ENCODE measurements at places on chromosomes 6 and 20.

DNA sequence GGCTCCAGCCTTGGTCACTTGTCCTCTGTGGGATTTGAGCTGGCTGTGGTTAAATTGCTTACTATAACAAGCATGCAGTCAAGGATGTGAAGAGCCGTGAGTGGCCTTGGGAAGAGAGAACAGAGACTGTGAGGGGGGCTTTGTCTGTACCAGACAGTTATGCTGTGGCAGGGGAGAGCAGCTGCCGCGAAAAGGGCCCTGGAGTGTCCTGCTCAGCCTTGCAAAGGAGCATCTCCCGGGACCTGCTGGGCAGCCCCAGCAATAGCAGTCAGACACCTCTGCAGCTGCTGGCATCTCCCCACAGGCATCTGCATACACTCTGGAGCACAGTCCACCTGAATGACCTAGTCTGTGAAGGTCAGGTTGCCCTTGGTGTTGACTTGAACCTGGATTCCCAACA is 6.3 kb downstream of the EBF4 start:
- no peak for DNase-seq

DNA sequence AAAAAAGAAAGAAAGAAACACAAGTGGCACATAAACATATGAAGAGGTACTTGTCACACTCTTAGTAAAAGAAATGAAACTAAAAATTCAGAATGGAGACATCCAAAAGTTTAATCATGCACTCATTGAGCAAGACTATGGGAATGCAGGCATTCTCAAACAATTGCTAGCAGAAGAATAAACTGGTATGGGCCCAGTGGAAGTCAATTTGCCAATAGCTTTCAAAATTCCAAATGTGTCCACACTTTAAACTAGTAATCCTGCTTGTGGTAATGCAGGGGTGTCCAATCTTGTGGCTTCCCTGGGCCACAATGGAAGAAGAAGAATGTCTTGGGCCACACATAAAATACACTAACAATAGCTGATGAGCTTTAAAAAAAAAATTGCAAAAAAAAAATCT is 97.4 kb downstream of the EPB41L2 start:
- DNase-seq: no peak

DNA sequence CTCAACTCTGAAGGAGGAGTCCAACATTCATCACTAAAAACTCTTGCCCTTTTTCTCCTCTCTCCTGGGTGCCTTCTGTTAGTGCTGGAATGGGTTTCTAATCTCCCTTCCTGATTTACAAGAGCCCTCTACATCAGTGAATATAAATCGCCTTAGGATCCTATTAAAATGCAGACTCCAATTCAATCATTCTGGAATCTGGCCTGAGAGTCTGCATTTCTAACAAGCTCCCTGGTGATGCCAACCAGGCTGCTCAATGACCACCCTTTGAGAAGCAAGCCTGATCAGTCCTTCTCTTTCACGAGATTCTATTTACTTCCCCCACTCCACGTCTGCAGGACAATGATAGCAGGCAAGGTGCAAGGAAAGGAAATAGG is 72.8 kb upstream of the E2F3 start:
- DNase-seq: no peak

DNA sequence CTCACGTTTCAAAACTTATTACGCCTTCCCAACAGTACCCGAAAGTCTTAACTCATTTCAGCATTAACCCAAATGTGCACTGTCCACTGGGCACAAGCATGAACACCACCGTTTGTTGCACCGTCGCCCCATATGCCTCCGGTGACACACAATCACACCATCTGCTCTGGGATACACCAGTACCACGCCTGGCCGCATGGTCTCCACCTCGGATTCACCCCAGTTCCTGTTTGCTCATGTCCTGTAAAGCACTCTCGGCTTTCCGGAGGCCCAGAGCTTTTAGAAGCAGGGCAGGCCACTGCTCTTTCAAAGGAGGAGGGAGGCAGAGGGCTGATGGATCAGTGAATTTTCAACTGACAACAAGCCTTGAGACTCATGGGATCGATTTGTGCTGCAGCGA is 1570.0 kb upstream of the DEFB115 start:
- DNase-seq: no peak

DNA sequence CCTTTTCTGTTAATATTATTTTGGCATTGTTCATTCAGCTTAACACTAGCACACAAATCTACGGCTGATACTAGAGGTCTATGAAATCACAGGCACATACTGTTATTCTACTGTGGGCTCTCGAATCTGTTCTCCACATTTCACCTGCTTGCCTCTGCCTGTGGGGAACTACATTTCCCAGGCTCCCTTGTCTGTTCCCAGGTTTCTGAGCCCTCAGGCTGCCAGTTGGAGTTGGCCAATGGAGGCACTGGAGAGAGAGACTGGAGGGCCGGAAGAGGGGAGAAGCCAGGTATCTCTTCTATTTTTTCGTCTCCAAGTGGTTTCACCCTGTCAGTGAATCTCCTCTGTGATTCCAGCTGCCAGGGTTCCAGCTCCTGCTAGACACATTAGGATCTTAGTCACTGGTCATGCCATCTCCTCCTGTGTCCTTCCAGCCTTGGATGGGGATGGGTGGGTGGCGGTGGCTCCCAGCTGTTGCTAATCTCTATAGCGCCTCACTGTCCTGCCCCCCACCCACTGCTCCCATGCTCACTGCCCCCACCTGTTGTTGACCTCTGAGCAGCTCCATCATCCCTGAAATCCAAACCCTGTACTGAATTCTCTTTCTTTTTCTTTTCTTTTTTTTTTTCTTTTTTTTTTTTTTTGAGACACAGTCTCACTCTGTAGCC is 188.2 kb downstream of the LRFN2 start:
- no peak for DNase-seq

- no peak for DNase-seq
These were observed 59.9 kb downstream of the CNBD2 start for GRCh38 chr20:36028106-36028808.

DNA sequence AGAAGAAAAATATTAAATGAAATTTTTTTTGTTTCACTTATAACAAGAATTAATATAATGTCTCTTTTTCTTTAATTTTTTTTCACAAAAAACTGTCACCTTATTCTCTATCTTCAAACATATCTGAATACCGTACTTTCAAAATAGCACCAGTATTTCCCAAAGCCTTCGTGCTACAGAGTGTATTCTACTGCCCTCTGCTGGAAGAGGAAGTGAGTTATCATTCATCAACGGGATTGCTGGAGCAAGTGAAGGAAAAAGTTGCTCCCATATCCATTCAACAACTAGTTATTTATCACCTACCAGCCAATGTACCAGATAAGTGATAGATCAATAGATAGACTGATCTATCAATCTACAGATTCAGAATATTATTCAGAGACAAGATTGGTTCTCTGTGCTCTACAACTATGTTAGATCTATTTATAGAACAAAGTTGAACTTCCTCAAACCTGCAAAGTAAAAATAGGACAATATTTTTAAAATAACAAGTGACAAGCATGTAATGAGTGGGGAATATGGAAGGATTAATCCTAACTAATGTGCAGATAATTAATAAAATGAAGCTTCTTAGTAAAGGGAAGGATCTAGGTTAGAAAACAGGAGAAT is 26.7 kb upstream of the TFAP2B start:
- no peak for DNase-seq

- no peak for DNase-seq
These were observed 134.4 kb upstream of the HMGCLL1 start for GRCh38 chr6:55713436-55713835.

DNA sequence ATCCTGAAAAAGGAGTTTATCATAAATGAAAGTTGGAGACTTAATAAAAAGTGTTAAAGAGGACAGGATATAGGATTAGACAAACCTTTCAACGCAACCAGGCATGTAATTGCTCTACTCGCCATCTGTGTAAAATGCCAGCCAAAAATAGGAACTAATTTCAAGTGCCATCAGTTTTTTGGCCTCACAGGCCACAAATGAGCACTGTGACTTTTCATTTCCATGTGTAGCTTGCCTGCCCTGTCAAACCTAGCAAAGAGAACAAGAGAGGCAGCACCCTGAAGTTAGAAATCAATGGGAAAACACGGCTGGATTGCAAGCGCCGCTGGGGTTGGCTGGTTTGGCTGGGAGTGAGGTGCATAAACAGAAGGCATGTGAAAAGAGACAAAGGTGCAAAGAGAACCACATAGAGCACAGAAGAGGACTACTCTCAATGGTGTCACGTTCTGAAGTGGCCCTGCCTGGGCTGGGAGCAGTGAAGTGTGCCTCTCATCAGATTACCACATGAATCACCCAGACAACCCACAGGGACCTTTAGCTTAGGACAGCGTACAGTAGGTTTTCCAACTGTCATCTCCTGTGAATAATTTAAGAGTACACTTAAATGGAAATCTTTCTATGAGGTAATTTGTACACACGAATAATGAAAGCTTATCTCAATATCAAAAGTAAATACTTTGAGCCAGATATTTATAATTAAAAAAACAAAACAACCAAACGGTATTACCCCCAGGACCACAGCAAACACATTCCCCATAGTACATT is 78.0 kb upstream of the NHSL1 start:
- DNase-seq: no peak

DNA sequence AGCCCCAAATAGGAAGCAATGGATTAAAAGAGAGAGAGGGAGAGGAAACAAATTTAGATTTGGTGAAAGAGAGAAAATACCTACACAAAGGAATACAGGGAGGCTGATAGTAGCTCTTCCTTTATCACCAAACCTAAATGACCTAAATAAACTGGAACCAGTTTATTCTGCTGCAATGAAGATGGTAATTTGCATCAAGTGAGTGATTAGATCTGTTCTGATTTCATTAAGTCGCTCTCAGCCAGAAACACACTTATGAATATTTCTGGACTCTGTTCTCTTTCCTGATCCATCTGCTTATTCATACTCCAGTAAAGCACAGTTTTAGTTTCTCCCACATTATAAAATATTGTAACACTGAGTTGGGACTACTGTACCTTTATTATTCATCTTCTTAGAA is 83.4 kb upstream of the BMP5 start:
- no peak for DNase-seq

DNA sequence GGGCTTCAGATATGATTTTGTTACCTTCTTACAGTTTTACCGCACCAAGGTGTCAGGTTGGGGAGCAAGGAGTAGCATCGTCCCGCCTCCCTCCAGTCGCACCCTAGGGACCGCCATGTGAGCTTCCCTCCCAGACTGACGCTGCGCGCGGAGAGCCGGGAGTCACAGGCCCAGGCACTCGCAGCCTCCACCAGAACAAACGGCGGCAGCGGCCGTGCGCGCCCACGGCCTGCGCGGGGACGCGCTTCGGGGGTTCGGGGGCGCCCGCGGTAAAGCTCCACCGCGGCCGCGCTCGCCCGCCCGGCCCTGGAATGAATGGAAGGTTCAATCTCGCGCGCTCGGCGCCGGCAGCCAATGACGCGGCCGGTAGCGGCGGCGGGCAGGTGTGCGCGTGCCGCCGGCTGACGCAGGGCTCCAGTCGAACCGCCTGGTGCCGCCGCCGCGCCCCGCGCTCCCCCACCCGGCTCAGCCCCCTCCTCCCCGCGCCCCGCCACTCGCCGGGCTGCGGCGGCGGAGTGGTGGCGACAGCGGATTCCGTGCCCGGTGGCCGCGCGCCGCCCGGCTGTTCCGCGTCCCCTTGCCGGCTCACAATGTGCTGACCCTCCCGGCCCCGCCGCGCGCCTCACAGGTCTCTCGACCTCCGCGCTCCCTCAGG is 16.5 kb upstream of the LIN28B start:
- no peak for DNase-seq

DNA sequence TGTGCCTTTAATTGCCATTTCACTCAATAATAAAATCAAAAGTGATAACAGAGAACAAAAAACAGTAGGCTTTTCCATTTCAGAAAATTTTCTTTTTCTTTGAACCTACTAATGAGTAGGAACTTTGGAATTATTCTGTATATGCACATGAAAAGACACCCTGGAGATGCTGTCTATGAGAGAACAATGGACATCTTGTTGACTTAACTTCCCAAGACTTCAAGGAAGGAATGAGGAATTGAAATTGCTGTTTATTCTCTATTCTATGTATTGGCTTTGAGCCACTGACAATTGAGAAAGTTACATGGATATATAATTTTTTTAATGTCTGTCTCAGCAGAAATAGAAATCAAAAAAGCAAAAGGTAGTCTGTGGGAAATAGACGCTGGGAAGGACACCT is 98.6 kb upstream of the PCSK2 start:
- DNase-seq: no peak

DNA sequence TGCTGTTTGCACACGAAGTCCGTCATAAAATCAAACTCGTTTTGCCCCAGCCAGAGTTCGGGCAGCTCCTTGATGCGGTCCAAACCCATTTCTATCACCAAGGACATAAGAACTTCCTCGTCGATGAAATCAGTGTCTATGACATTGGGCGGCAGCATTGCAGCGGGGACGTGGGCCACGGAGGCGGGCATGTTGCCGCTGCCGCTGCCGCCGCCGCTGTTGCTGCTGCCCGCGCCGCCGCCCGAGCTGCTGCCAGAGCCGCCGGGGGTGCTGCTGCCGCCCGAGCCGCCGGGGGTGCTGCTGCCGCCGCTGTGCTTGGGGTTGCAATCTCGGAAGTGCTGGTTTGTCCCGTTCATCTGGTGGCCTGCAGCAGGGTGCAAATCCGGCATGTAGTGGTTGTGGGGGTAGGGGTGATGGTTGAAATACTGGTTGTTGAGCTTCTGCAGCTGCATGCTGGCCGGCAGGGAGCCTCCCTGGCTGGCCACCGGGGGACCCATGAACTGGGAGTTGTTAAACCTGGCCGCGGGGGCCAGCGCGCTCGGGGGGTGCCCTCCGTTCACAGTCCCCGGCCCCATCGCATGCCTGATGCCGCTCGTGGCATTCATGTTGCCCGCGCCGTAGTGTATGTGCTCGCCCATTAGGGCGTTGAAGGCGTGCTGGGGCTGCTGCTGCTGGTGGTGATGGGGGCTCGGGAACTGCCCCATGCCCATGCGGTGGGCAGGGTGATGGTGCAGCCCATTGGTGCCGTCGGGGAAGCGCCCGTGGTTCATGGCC is 1.1 kb downstream of the CITED2 start:
- peak; percentile 42 for DNase-seq

DNA sequence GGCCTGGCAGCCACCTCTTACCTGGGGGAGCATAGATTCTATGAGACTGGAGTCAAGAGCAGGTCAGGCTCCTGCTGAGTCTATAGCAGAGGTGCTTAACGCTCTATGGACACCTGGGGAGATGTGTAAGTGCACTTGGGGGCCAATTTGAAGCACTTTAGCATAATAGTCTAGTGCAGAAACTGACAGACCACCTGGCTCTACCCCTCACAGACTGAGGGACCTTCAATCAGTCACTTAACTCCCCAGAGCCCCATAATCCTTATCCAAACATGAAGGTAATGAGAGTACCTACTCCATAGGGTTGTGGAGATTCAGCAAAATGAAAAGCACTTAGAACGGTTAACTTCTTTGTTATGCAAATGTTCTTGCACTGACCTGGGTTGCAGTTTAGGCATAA is 87.3 kb upstream of the SLC22A16 start:
- no peak for DNase-seq

- no peak for DNase-seq
These were observed 45.3 kb upstream of the TINAG start for GRCh38 chr6:54262971-54263370.

- DNase-seq: no peak
These were observed 40.8 kb downstream of the OR2J2 start for GRCh38 chr6:29211488-29211887.

DNA sequence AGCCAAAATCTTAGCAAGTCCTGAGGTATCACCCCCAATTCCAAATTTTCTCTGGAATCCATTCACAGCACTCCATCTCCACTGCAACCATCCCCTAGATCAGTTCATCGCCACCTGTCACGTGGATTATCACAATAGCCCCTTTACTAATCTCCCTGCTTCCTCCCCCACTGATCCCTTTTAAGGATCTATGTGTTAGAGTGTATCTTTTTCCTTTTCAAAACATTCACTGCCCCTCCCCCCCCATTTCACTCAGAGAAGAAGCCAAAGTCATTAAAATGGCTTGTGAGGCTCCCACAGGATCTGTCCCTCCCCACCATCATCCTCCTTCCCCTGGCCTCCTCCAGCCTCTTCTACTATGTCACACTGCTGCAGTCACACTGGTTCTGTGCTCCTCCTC is 18.4 kb upstream of the SPAG4 start:
- DNase-seq: no peak

Data from activated CD4-positive, alpha-beta T cell treated with anti-CD3 and anti-CD28 coated beads for 24 hours (primary cell).